ENCODE measurements at places on chromosomes 3 and 15.

DNA sequence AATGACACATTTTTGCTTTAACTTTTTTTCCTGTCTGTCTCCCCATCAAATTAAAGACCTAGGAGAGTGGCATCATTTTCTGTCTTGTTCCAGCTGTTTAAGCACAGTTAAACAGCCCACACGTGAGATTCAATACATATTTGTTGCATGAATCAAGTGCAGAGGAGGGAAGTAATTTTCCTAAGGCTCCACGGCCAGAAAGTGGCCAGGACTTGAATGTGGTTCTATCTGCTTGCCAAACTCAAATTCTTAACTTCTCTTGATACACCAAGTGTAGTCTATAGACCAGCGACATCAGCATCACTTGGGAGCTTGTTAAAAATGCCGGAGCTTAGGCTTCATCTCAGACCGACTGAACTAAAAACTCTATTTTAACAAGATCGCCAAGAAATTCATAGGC, 724.8 kb upstream of the CFAP20DC start:
- H3K27ac ChIP-seq, result no peak overlapping the region
- peaks cover 40% of the 10 kb centered on the region for H3K4me1 ChIP-seq
- no peaks in the 10 kb centered on the region for H3K36me3 ChIP-seq
- no peak overlapping the region for H3K4me3 ChIP-seq

DNA sequence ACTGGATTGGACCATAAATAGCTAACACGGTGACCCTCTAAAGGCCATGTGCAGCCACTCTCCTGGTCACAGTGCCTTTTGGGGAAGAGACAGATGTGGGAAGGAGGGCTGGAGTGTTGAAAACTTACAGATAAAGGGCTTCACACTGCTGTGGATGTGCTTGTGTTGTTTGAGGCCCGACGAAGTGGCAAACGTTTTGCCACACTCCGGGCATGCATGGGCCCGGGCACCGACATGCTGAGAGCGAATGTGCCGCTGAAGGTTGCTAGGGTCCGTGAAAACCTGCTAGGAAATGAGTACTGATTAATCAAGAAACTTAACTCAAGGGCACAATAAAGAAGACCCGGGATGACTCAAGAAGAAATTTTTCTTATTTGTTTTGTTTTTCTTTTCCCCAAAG, 542.6 kb downstream of the MECOM start:
- H3K4me1 ChIP-seq, result no peaks in the 10 kb centered on the region
- no peaks in the 10 kb centered on the region for H3K36me3 ChIP-seq
- no peak for DNase-seq
- peaks cover 1% of the 10 kb centered on the region for H3K27me3 ChIP-seq
- no peak overlapping the region for H3K4me3 ChIP-seq

- no peaks in the 10 kb centered on the region for H3K36me3 ChIP-seq
- H3K27me3 ChIP-seq, result peaks cover 8% of the 10 kb centered on the region
- H3K4me1 ChIP-seq, result no peaks in the 10 kb centered on the region
- no peak for DNase-seq
Observed at GRCh38 chr3:156307704-156308103, 187.3 kb downstream of the KCNAB1 start.

- no peaks in the 10 kb centered on the region for H3K36me3 ChIP-seq
- H3K4me3 ChIP-seq, result no peak overlapping the region
- no peak overlapping the region for H3K27ac ChIP-seq
- H3K27me3 ChIP-seq, result no peaks in the 10 kb centered on the region
- no peaks in the 10 kb centered on the region for H3K4me1 ChIP-seq
- no peak for DNase-seq
Observed at GRCh38 chr3:37945807-37946530, 44.6 kb upstream of the VILL start.

GRCh38 chr3:168497741-168498140, 402.0 kb upstream of the GOLIM4 start:
- no peaks in the 10 kb centered on the region for H3K4me1 ChIP-seq
- no peaks in the 10 kb centered on the region for H3K27me3 ChIP-seq
- H3K36me3 ChIP-seq, result no peaks in the 10 kb centered on the region
- H3K27ac ChIP-seq, result no peak overlapping the region
- DNase-seq, result no peak

GRCh38 chr15:40823572-40824343, 4.8 kb downstream of the PPP1R14D start:
- H3K36me3 ChIP-seq, result no peaks in the 10 kb centered on the region
- no peak overlapping the region for H3K27ac ChIP-seq
- no peaks in the 10 kb centered on the region for H3K4me1 ChIP-seq
- DNase-seq, result no peak
- no peak overlapping the region for H3K4me3 ChIP-seq
- no peaks in the 10 kb centered on the region for H3K27me3 ChIP-seq

- H3K4me1 ChIP-seq, result peaks cover 5% of the 10 kb centered on the region
- H3K36me3 ChIP-seq, result no peaks in the 10 kb centered on the region
- H3K27me3 ChIP-seq, result no peaks in the 10 kb centered on the region
- DNase-seq, result no peak
Observed at GRCh38 chr15:85956532-85957275, 123.0 kb upstream of the AGBL1 start.

DNA sequence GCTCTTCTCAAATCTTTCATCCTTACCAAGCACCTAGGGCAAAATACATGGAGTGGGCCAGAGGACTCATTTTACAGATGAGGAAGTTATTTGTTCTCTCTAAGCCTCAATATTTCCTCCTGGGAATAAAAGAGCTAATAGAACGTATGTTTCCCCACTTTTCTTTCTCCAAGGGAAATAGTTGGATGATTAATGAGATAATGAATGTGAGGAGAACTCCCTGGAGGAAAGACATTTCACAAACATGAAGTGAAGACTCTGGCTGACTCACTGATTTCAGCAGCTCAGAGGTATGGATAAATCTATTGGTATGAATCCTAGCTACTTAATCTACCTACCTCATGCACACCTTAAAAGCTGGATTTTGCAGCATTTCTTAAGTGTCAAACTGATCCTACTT, 98.4 kb downstream of the ECT2 start:
- no peaks in the 10 kb centered on the region for H3K27me3 ChIP-seq
- no peak overlapping the region for H3K4me3 ChIP-seq
- peaks cover 2% of the 10 kb centered on the region for H3K4me1 ChIP-seq
- DNase-seq, result no peak
- H3K27ac ChIP-seq, result no peak overlapping the region

- H3K27ac ChIP-seq, result no peak overlapping the region
- no peak overlapping the region for H3K4me3 ChIP-seq
- no peak for DNase-seq
- H3K36me3 ChIP-seq, result no peaks in the 10 kb centered on the region
- peaks cover 5% of the 10 kb centered on the region for H3K27me3 ChIP-seq
Observed at GRCh38 chr3:70561796-70562195, 249.4 kb upstream of the MDFIC2 start.

- peak within 1 kb of the TSS; percentile 19 for H3K4me3 ChIP-seq
- H3K27ac ChIP-seq, result peak within 1 kb of the TSS; percentile 68
- no peak for DNase-seq
- peaks cover 3% of the 10 kb centered on the region for H3K36me3 ChIP-seq
- no peaks in the 10 kb centered on the region for H3K27me3 ChIP-seq
- peaks cover 50% of the 10 kb centered on the region for H3K4me1 ChIP-seq
Observed at GRCh38 chr15:90868261-90868689, at the start of gene FURIN. Gene FURIN (plus strand): TSS chr15:90868588. CDS start chr15:90875741, 7,153 bp downstream.

GRCh38 chr15:64443747-64444621, 16.4 kb upstream of the ZNF609 start:
- H3K4me1 ChIP-seq, result peaks cover 28% of the 10 kb centered on the region
- no peak for DNase-seq
- H3K36me3 ChIP-seq, result peaks cover 35% of the 10 kb centered on the region
- no peaks in the 10 kb centered on the region for H3K27me3 ChIP-seq

GRCh38 chr3:67557848-67558355, 96.5 kb downstream of the SUCLG2 start:
- peaks cover 6% of the 10 kb centered on the region for H3K4me1 ChIP-seq
- peaks cover 53% of the 10 kb centered on the region for H3K36me3 ChIP-seq
- no peak overlapping the region for H3K4me3 ChIP-seq
- H3K27me3 ChIP-seq, result no peaks in the 10 kb centered on the region
- H3K27ac ChIP-seq, result no peak overlapping the region

DNA sequence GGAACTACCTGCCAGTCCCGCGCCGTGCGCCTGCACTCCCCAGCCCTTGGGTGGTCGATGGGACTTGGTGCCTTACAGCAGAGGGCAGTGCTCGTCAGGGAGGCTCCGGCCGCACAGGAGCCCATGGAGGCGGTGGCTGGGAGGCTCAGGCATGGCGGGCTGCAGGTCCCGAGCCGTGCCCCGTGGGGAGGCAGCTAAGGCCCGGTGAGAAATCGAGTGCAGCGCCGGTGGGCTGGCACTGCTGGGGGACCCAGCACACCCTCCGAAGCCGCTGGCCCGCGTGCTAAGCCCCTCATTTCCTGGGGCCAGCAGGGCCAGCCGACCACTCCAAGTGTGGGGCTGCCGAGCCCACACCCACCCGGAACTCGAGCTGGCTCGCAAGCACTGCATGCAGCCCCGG, 580.2 kb downstream of the ZIC1 start:
- H3K4me1 ChIP-seq, result no peaks in the 10 kb centered on the region
- H3K27me3 ChIP-seq, result no peaks in the 10 kb centered on the region
- no peaks in the 10 kb centered on the region for H3K36me3 ChIP-seq

DNA sequence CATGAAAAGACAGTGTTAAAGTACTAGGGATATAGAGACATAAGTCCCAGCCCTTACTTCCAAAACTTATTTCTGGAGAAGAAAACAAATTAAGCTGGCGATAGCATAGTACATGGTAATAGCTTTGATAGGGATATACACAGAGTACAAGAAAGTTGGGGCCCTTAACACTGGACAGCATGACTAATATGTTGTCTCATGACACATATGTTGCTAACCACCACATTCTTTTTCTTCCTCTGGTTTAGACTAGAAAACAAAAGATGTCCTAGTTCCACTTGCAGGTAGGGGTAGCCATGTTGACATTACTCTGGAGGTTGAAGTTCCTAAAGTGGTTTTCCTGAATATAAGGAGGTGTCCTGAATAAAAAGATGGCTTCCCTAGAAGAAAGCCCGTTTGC, 75.3 kb downstream of the RFX7 start:
- no peak for DNase-seq
- peaks cover 44% of the 10 kb centered on the region for H3K36me3 ChIP-seq
- peaks cover 41% of the 10 kb centered on the region for H3K4me1 ChIP-seq
- no peaks in the 10 kb centered on the region for H3K27me3 ChIP-seq
- H3K4me3 ChIP-seq, result no peak overlapping the region

- no peaks in the 10 kb centered on the region for H3K27me3 ChIP-seq
- no peak for DNase-seq
- H3K27ac ChIP-seq, result no peak overlapping the region
- no peaks in the 10 kb centered on the region for H3K36me3 ChIP-seq
- peaks cover 2% of the 10 kb centered on the region for H3K4me1 ChIP-seq
- H3K4me3 ChIP-seq, result no peak overlapping the region
Observed at GRCh38 chr3:192933259-192933658, 15.6 kb upstream of the MB21D2 start.

DNA sequence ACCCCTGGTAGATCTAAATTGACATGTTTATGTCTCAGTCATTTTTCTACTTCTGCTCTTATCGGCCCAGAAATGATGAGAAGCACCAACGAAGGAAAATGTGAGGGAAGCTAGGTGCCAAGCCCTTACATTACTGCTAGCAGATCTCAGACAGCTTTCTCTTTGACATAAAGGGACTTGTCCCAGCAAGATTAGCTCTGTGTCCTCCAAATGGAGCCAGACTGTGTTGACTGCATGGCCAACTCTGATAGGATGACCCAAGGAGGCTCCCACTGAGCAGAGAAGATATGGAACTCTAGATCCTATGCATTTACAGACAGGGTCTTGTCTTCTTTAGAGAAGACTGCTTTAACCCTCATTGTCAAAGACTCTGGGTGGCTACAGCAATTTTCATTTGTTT, 2.8 kb upstream of the MCTP2 start:
- H3K4me3 ChIP-seq, result no peak overlapping the region
- no peak overlapping the region for H3K27ac ChIP-seq
- peaks cover 16% of the 10 kb centered on the region for H3K36me3 ChIP-seq
- H3K27me3 ChIP-seq, result no peaks in the 10 kb centered on the region

GRCh38 chr3:49122886-49123545, 2.4 kb upstream of the USP19 start:
- no peak overlapping the region for H3K27ac ChIP-seq
- no peak for DNase-seq
- H3K4me1 ChIP-seq, result peaks cover 17% of the 10 kb centered on the region
- H3K4me3 ChIP-seq, result no peak overlapping the region
- H3K27me3 ChIP-seq, result no peaks in the 10 kb centered on the region
- peaks cover 10% of the 10 kb centered on the region for H3K36me3 ChIP-seq

GRCh38 chr3:164416491-164417222, 661.6 kb downstream of the SI start:
- no peak overlapping the region for H3K4me3 ChIP-seq
- H3K27ac ChIP-seq, result no peak overlapping the region
- DNase-seq, result no peak
- H3K36me3 ChIP-seq, result no peaks in the 10 kb centered on the region

DNA sequence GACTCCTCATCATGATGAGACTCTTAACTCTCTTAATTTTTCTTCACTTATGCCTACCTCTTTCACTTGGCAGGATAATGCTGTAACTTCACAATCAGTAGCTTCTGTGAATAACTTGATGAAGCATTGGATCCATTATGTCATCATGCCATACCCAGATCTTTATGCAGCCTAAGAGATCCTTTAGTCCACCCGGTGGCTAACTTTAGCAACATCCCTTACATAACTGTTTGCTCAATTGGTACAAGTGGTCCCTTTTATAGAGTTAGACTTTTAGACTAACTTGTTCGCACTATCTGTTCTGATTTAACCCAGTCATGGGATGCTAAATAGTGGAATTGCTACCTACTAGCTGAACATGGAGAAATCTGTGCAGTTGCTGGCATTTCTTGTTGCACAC, 184.5 kb downstream of the USP13 start:
- no peaks in the 10 kb centered on the region for H3K4me1 ChIP-seq
- no peak overlapping the region for H3K27ac ChIP-seq
- no peak overlapping the region for H3K4me3 ChIP-seq
- DNase-seq, result no peak

DNA sequence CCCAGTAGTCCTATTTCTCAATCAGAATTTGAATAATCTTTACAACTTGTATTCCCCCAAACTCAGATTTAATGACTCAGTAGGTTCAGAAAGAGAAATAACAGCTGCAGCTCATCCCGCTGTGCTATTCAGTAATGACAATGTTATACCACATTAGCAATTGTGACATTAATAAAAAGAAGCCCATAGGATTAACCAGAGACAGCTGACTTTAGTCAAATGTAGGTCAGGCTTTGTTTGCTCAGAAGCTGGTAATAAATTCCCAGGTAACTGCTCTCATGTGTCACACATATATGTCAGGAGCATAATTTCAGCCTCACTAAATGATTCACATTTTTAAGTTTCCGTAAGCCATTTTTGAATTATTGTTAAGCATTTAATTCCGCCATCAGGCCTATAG, 222.0 kb upstream of the UBE2E2 start:
- no peak overlapping the region for H3K27ac ChIP-seq
- H3K36me3 ChIP-seq, result no peaks in the 10 kb centered on the region
- DNase-seq, result no peak
- peaks cover 7% of the 10 kb centered on the region for H3K4me1 ChIP-seq
- no peak overlapping the region for H3K4me3 ChIP-seq
- H3K27me3 ChIP-seq, result no peaks in the 10 kb centered on the region

GRCh38 chr3:55624238-55624637, 137.1 kb upstream of the WNT5A start:
- no peaks in the 10 kb centered on the region for H3K36me3 ChIP-seq
- no peak for DNase-seq
- no peak overlapping the region for H3K27ac ChIP-seq

- H3K27me3 ChIP-seq, result peaks cover 5% of the 10 kb centered on the region
- peaks cover 18% of the 10 kb centered on the region for H3K36me3 ChIP-seq
- H3K4me3 ChIP-seq, result peak overlapping the region; percentile 93
Observed at GRCh38 chr3:18445401-18446148, 20.4 kb upstream of the SATB1 start.
